ENCODE measurements at places on chromosomes 13 and 19. TPM values are rescaled to one million over a fixed set of nuclear protein-coding genes. Genes with fewer than 3 reads are reported as not detected.

DNA sequence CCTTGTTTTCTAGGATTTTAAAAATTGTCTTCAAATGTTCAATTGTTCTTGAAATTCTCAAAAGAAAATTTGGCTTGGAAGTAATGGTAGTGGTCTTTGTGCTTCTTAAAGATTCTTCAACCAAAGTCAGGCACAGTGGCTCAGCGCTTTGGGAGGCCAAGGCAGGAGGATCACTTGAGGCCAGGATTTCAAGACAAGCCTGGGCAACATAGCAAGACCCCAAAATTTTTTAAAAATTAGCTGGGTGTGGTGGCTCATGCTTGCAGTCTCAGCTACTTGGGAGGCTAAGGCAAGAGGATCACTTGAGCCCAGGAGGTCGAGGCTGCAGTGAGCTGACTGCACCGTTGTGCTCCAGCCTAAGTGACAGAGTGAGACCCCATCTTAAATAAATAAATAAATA, 153.5 kb upstream of the ZNF507 start:
- no peaks in the 10 kb centered on the region for H3K36me3 ChIP-seq
- H3K27ac ChIP-seq = no peak overlapping the region
- no peak overlapping the region for H3K4me3 ChIP-seq
- no peaks in the 10 kb centered on the region for H3K27me3 ChIP-seq

DNA sequence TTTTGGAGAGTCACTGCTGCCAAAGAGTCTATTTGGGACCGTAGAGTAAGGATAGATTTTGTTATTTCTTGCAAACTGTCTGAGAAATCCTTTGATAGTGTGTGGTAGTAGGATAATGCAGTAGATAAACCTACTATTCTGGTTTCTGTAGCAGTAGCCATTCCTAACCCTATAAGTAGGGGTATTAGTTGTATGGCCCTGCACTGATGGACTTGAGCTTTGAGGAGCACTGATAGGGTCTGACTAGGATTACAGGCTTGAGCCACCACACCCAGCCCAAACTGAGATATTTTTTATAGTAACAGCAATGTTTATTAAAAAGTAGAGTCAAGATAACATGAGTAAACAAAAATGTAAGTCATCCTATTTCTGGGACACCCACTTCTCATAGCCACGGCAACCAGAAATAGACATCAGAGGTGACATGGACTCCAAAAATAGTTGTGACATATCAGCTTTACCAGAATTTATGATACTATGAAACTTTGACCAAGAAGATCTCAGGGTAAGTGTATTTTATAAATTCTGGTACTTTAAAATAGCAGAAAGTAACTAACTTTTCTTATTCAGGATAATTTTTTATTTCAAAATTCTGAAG, 479.1 kb downstream of the SUCLA2 start:
- no peaks in the 10 kb centered on the region for H3K4me1 ChIP-seq
- H3K36me3 ChIP-seq = no peaks in the 10 kb centered on the region
- no peak for DNase-seq
- no peaks in the 10 kb centered on the region for H3K27me3 ChIP-seq
- no peak overlapping the region for H3K4me3 ChIP-seq

GRCh38 chr13:22194106-22194805, 523.4 kb downstream of the FGF9 start:
- no peaks in the 10 kb centered on the region for H3K36me3 ChIP-seq
- no peaks in the 10 kb centered on the region for H3K4me1 ChIP-seq
- DNase-seq = no peak
- no peak overlapping the region for H3K27ac ChIP-seq
- H3K27me3 ChIP-seq = no peaks in the 10 kb centered on the region
- no peak overlapping the region for H3K4me3 ChIP-seq

ZNF324B gene
- 9.8 TPM for total RNA-seq

CDX2 gene
- not detected for total RNA-seq

Measured in activated CD4-positive, alpha-beta T cell treated with anti-CD3 and anti-CD28 coated beads, Interleukin-2, amount 10 ng/mL, durations not matched to agents 7 days and 5 days (primary cell).